Vagina (tissue), 2 donors: ENCODE measurements at places on chromosomes 4 and X.

DNA sequence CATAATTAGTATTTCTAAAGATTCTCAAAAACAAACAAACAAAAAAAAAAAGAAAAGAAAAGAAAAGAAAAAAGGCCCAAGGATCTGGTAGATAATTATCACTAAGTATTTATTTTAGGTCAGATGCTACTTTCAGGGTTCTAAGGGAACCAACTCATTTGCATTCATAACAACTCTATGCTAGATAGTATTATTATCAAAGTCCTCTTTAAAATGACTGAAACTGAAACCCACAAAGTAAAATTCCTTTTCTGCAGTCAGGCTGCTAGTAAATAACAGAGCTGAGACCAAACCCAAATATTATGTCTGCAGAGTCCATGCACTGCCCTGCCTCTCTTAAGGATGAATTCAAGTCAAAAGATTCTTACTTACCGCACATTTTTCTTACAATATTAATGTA lies 38.3 kb upstream of the MAPK10 start:
- no peak for DNase-seq

GRCh38 chr4:21979196-21979595 lies 30.6 kb upstream of the KCNIP4 start:
- no peak for DNase-seq

DNA sequence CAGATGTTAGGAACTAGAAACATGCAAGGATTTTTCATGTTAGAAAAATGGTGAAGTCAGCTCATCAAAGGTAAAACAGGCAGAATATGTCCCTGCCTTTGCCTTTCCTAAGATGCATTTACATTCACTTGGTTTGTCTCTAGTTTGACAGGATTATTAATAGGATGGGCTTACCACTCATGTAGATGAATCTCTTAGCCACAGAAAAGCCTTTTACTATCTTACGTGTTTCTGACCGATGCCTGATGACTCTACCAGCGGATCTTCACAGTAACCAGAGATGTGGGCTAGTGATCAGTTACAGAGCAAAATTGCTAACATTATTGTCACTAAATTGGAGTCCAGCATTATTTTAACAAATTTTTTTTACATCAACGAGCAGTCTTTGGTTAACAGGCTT lies 187.6 kb downstream of the MAML3 start:
- no peak for DNase-seq

GRCh38 chr4:67884701-67885100 lies 899 bp upstream of the TMPRSS11D start:
- DNase-seq: no peak

GRCh38 chrX:119760026-119760877 lies 1.9 kb downstream of the SOWAHD start:
- DNase-seq: no peak

DNA sequence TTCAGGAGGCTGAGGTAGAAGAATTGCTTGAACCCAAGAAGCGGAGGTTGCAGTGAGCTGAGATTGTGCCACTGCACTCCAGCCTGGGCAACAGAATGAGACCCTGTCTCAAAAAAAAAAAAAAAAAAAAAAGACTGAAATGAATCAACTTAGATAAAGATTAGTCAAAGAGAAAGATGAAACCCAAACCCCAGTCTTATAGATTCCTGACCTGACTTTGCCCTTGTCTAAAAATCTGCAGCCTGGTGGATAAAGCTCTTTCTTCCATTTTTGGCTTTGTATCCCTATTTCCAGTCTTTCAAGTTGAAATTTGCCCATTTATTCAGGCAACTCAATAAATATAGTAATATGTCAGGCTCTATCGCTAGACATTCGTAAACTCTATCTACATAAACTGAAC lies 39.3 kb upstream of the SPINK2 start:
- no peak for DNase-seq

DNA sequence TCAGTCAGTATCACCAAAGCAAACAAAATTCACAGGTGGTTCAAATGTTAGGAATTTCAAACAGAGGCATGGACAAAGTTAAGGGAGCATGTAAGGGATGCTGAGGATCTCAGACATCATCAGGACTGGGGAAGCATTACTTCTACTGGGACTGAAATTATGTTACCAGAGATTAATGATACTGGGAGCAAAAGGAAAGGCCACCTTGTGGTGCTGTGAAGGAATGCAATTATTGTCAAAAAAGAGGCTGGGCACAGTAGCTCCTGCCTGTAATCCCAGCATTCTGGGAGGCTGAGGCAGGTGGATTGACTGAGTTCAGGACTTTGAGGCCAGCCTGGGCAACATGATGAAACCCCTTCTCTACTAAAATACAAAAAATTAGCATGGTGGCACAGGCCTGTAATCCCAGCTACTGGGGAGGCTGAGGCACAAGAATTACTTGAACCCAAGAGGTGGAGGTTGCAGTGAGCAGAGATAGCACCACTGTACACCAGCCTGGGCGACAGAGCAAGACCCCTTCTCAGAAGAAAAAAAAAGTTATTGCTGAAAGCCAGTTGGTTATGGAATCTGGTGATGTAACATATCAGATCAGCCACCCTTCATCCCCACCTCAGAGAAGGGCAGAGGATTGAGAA lies 954.3 kb downstream of the PCDH7 start:
- DNase-seq: no peak

DNA sequence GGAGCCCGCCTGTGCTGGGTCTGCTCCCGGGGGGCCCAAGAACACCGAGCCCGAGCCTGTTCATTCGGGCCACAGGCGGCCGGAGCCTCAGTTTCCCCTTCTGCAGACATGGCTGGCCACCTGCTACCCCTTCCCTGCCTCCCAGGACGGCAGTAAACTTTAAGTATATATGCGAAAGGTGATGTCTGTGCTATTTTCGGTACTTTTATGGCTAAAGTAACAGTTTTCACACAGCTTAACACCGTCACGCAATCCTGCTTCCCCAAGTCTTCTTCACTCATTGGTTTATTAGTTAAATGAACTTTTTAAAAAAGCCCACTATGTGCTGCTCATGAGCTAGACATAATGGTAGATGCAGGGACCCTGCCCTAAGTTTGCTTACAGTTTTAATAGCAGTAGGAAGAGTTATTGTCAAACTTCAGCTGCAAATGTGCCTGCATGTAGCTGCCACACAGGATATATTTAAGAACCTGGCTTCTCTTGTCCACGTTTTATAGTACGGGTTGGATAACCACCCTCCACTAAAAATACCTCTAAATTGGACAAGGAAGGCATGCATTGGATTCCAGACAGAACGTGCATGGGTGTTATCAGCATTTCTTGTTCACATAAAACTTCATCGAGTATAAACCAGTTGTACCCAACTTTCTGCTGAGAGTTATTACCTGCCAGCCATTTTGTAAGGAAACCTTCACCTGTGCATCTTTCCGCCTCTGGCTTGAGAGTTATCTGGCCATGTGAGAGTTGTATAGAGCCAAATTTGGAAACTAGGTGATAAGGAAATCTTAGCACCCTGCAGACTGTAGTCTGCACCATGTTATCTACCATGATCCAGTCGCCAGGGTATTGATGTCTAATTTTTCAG lies 741 bp downstream of the ANAPC4 start:
- DNase-seq: no peak

DNA sequence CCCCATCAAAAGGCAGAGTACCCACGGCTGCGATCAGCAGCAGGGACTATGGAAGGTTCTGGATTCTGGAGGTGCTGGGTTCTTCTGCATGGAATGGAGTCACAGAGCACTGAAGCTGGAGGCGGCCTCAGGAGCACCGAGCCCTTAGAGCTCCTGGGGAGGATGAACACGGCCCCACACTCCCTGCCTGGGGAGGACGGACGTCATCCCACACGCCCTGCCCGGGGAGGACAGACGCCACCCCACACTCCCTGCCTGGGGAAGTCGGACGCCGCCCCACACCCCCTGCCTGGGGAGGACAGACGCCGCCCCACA lies 9.9 kb downstream of the LRPAP1 start:
- DNase-seq: no peak

DNA sequence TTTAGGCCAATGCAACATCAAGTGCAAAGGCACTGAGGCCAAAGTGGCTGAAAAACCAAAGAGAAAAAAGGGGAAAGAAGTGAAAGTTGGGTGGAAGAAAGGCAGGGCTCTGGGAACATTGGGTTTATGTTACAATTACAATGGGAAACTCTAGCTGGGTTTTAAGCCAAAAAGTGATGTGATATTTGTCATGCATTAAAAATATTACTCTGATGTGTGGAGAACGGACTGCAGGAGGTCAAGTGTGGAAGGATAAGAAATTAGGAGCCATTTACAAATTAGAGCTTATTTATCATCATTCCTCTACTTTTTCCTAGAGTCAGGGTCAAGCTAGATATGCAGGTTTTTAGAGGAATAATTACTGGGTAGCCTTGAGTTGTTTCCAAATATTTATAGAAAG lies 516.8 kb downstream of the INPP4B start:
- DNase-seq: no peak

- no peak for DNase-seq
Measured at GRCh38 chrX:119218198-119218597, 17.9 kb upstream of the PGRMC1 start.

- no peak for DNase-seq
Measured at GRCh38 chr4:176034499-176034898, 31.1 kb upstream of the WDR17 start.

DNA sequence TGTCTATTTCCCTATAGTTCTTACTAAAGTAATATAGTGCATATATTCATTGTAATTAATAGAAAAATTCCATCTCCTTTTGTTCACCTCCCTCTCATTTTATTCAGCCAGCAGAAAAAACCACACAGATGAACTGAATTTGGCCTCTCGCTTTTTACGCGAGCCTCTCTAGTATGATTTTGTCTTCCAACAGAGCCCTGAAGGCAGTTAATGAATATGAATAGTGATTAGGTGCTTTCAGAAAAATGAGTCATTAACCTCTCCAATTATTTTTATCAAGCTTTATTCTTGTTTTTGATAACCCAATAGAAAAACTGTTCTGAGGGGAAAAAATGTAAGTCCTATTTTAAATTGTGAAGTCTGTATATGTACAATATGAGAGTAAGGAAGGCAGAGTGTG lies 74.1 kb downstream of the ZAR1 start:
- no peak for DNase-seq

DNA sequence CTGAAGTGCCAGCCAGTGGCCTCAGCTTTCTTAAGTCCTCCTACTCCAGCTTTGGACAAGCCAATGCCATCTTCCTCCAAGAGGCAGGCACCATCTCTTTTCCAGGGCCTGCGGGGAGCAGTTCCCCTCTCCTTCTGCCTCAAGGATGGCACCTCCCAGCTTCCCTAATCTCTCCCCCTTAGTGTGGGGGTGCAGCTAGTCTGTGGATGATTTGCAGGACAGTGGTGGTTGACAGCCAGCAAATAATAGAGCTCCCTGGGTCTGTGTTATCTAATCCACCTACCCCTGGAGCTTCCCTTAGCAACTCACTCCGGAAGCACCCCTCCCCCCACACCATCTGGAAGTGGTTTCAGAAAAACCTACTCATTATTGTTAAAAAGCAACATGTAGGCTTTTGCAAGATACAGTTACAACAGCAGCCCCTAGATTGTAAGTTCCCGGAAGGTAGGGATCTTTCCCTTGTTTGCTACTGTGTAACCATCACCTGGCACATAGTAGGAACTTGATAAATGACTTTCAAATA lies 247.1 kb downstream of the BCOR start:
- DNase-seq: no peak

DNA sequence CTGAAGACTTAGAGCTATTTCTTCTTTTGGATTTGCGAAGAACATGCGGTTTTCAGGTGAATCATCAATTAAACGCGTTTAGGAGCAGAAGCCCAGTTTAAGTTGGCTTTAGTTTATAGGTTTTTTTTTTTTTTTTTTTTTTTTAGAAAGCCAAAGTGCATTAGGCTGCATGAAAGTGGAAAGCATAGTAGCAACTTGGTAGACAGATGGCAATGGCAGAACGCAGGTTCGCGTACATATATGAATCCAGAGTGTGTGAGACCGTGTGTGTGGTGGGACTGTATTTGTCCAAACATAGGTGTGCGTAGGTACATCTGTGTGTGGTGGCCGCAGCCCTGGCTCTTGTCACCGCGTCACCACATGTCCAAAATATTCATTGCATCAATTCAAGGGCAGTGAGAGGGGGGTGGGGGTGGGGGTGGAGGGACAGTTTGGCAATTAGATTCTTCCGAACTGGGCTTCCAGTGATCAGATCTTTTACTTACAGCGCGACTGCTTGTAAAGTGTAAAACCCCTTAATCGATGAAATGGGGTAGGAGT lies 901 bp downstream of the JADE1 start:
- DNase-seq: no peak

DNA sequence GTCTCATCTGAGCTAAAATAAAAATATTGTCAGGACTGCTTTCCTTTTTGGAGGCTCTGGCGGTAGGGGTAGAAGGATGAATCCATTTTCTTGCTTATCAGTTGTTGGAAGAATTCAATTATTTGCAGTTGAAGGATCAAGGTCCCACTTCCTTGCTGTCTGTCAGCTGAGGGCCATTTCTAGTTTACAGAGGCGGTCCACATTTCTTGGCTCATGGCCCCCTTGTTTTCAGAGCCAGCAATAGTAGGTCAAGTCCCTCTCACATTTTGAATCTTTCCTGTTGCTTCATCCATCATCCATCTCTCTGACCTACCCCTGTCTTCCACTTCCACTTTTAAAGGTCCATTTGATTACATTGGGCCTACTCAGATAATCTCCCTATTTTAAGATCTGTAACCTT lies 1099.3 kb upstream of the DIAPH2 start:
- no peak for DNase-seq

DNA sequence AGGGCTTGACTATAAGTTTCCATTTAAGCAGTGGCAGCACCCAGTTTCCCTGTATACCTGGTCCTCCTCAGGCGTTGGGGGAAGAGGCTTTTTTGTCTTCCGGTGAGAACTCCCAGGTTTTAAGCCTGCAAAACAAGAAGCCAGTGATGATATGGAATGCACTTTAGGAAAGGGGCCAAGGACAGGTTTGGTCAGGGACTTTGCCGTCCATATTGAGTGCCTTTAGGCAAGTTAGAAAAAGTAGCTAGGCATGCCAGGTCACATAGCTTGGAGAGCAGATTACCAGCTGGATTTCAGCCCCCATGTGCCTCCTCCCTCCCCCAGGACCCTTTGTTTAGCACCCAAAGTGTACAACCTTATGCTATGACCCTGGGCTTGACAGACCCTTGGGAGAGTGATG lies 13.6 kb upstream of the TIMM8A start:
- DNase-seq: no peak

- DNase-seq: no peak
Measured at GRCh38 chr4:87732033-87732765, 67.2 kb upstream of the IBSP start.

DNA sequence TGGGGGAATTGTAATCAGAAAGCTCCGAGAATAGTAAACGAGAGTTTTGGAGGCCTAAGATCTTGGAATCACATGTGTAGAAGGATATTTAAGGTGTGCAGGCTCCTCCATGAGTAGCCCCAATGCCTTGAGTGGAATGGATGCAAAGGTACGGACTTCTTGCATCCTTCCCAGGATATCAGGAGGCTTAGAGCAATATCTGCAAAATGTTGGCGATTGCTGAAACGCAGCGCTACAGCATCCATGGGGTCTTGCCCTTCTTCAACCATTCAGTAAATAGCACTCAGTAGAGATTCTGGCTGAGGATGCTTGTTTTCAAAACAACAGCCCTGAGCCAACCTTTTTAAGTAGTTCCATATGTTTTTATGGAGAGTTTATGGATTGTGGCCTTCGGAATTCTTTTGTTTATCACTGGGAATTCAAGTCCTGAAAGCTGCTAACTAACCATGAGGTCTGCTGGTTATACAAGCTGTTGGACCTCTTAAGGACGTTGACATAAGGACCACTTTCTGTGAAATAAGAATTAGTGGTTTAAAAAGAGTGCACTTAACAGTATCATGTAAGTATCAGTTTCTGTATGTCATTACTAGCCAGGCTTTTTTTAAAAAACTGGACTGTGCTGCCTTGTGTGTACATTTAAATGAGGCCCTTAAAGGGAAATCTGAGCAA lies 228.8 kb upstream of the PGRMC2 start:
- DNase-seq: no peak
